ENCODE measurements at places on chromosomes 3 and 15. TPM values are rescaled to one million over a fixed set of nuclear protein-coding genes. Genes with fewer than 3 reads are reported as not detected.

Gene ARGFX
- not detected for total RNA-seq

Gene FEZF2
- not detected for total RNA-seq

Gene TRAK1
- 55.6 TPM for total RNA-seq

Gene XCR1
- not detected for total RNA-seq

Gene ZIC1
- total RNA-seq: not detected
